DMS 273 treated with DMSO at 0.1 percent for 48 hours (cell line): ENCODE measurements at places on chromosomes 12 and 14.

DNA sequence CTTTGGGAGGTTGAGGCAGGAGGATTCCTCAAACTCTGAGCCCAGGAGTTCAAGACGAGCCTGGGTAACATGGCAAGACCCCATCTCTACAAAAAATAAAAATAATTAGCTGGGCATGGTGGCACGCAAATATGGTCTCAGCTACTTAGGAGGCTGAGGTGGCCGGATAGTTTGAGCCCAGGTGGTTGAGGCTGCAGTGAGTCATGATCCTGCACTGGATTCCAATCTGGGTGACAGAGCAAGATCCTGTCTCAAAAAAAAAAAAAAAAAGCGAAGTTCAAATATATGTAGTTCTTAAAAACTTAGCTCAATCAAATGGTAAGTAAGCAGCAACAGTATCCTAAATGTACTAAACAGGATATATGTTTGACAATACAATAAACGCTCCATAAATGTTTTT, 85.5 kb upstream of the SSTR1 start:
- no peak for DNase-seq

DNA sequence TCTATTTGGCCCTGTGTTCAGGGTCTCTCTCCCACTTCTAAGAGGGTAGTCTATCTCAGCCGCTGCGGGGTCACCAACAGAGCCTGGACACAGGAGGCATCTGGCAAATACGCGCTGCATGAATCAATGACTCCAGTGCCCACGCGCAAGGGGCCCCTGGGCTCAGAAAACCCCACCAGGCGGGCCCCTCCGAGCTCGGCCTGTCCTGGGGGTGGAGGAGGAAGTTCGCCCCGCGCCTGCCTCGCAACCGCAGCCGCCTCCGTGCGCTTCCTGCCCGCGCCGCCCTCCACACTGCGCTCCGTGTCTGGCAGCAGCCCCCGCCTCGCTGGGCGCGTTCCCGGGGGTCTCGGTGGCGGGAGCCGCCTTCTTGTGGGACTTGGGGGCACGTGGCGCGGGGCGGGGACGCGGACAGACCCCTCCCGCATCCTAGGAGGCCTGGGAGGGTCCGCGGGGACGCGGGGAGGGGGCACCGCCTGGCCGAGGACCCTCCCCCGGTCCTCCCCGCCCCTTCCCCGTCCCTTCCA, 811 bp upstream of the FBRSL1 start:
- no peak for DNase-seq

GRCh38 chr12:68081561-68081960, 78.0 kb downstream of the IFNG start:
- no peak for DNase-seq

DNA sequence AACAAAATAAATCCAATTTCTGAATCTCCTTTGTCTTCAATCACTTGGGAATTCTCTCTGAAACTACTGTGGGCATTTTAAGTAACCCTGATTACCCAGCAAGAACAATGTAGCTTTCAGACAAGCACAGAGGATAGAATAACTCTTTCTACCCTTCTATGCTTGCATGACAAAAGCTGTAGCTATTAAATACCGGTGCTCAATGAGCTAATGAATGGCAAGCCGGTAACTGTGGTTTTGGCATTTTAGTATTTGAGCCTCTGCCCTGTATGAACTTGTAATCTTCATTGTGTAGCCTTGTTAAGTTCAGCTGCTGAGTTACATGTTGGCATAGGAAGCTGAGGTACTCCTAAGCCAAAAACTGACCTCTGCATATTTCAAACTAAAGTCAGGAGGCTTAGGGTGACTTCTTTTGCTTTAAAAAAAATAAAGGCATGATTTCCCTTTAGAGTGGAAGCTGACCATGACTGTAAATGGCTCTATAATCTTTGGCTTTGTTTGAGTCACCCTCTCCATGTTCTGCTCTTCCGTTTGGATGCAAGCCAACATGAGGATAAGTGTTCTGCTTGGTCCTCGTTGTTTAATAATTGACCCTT, 171.0 kb upstream of the HIF1A start:
- DNase-seq = no peak
